ENCODE measurements at places on chromosomes 5 and 9. TPM values are rescaled to one million over a fixed set of nuclear protein-coding genes. Genes with fewer than 3 reads are reported as not detected.

- DNase-seq, result no peak
These were observed 448.3 kb downstream of the NTRK2 start for GRCh38 chr9:85117831-85118230.

- peak; percentile 90 for DNase-seq
These were observed 10.7 kb downstream of the GSN start for GRCh38 chr9:121278477-121279261.

GRCh38 chr9:89793124-89793495 is 188.3 kb downstream of the GADD45G start:
- DNase-seq, result no peak

GRCh38 chr5:108675736-108676135 is 72.0 kb upstream of the FER start:
- DNase-seq, result no peak

PCDHGB2 gene
- 6.7 TPM for total RNA-seq

CAMK4 gene
- 0.67 TPM for total RNA-seq

DNA sequence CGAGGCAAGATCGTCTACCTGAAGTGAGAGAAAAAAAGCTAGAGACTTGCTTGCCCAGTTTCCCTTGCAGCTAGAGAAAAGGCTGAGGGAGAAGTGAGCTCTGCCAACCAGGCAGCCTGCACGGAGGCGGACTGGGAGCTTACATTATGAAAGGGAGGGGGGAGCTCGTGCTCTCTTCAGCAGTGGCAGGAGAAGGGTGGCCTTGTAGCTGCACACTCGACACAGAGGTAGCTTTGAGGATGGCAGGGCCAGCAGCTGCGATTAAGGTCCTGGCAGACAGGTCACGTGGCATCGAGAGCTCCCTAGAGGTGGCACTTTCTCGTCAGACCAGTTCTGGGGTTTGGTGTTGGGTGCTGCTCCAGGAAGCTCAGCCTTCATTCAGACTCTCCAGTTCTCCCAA is 26.7 kb downstream of the APBA1 start:
- no peak for DNase-seq

SPINK4 gene
- not detected for total RNA-seq

DNA sequence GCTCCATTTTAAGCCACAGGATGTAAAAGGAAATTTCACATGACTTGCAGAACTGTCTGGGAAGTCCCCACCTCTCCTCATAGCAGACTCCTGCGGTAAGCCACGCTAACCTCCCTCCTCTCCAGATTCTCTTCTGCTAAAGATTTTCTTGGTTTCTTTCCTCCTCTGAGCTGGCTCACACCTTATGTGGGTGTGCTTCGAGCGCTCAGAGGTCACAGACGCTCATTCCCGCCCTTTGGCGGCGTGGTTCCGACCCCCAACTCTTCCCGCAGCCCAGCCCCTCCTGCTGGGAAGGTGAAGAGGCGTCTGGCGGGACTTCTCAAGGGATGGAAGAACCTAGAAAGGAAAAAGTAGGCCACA is 32.9 kb upstream of the CDK20 start:
- DNase-seq, result no peak

DNA sequence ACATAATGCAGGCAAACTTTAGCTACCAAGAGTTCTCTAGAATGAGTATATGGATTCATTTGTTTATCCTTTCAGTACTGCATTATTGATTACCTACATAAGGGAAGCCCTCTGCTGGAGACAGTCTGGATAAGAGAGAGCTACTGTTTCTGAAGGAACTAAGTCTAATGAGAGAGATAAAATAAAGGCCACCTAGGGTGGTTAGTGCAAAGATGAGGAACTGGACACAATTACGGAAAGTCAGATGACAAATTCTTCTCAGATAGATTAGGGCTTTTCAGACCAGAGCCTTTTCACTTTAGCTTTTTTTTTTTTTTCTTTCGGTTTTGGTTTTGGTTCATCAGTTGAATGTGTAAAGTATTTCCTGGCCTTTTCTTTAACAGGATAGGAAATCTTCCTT is 31.3 kb downstream of the ISOC1 start:
- no peak for DNase-seq

GRXCR2 gene
- 1.0 TPM for total RNA-seq

GRCh38 chr5:82156874-82157273 is 121.3 kb downstream of the RPS23 start:
- DNase-seq, result no peak

DNA sequence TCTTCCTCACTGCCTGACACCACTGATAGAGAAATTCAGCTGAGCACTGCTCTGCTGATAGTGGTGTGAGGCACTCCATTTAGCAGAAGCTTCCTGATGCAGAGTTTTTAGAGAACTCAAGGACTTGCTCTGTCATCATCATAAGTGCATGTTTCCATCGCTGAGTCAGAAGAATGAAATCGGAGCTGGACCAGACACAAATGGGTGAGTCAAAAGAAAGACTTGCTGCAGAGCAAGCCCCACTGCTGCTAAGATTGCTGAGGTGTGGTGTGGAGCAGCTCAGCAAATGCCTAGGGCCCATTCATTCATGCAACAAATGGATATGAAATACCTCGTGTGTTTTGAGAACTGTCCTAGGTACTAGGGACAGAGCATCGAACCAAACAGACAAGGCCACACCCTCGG is 410.2 kb upstream of the SLC30A5 start:
- no peak for DNase-seq

SMIM32 gene
- not detected for total RNA-seq

ZDHHC21 gene
- 8.0 TPM for total RNA-seq

GRCh38 chr5:149024477-149024876 is 38.4 kb downstream of the SH3TC2 start:
- DNase-seq, result no peak

DNA sequence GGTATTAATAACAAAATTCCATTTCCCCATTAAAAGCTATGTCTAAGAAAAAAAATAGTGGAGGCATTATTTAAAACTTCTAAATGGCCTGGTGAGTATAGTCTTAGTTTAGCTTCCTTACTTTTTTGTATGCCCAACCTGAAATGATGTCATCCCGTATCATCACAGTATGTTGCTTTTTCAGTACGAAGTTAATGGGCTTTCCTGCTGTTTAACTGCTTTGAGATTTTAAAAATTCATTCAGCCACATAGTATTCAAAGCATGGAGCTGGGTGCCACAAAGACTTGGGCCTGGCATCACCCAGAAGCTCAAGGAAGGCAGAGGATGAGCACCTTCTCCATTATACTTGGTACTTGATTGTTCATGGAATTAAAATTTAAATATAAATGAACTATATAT is 7.4 kb downstream of the F2RL2 start:
- DNase-seq, result no peak

DNA sequence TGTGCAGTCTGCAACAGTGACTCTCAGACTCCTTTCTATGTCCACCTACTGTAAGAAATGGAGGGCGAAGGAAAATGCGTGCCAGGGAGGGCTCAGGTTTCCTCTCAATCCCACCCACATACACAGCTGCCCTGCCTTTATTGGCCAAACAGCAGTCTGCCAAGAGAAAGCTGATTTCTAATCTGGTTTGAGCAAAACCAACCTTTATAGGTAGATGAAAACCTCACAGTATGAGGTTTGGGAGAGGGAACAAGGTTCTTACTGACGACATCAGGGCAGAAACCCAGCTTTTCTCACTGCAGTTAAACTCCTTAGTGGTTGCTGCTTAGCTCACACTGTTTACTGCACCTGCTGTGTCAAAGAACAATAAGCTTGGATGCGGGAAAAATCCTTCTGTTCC is 152.3 kb upstream of the KLF9 start:
- DNase-seq, result no peak

GRCh38 chr5:117207088-117207668 is 632.6 kb upstream of the SEMA6A start:
- no peak for DNase-seq

DNA sequence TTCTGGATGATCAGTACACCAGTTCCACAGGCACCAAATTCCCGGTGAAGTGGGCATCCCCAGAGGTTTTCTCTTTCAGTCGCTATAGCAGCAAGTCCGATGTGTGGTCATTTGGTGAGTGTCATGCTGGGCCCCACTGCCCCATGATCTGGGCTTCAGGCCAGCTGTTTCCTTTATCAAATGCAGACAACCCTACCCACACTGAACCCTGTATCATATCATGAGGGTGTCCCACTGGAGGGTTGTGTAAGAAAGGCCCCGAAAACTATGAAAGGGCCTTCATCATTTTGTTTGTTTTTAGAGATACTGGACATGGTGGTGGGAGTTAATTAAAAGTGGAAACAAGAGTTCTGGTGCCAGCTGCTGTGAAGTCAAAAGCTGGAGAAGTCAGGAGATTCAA is 20.0 kb upstream of the CYFIP2 start:
- DNase-seq, result no peak

DNA sequence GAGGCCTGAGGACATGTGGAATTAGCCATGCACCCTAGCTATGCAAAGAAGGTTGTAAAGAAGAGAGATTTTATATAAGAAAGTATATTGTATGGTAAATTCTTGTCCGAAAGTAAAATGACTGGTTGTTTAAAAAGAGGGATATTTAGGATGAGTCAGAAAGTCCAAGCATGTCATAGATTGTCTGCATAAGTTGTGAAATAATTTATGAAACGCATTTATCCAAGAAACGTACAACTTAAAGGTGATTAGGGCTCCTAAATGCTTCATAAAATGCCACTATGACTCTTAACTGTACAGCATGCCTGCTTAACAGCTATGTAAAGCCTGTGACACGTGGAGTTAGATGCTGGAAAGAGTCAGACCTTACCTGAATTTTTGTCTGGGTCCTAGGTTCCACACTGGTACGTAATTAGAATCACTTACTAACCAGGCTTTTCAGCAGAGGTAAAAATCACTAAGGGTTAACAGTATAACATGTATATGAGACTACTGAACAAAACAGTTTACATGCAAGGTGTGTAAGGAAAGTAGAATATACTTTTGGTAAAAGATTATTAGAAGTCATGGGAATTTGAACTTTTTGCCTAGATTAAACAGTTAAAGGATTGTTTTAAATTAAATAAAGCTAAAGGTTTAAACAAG is 37.0 kb upstream of the ARL15 start:
- no peak for DNase-seq

SYNPO gene
- total RNA-seq, result 369 TPM

CCDC152 gene
- total RNA-seq, result 1.4 TPM

GRCh38 chr9:76219560-76220151 is 174.6 kb downstream of the RFK start:
- no peak for DNase-seq

CCDC192 gene
- total RNA-seq, result not detected

PCDHA8 gene
- total RNA-seq, result not detected

CEP72 gene
- 1.0 TPM for total RNA-seq

ELAVL2 gene
- total RNA-seq, result 0.24 TPM

DNA sequence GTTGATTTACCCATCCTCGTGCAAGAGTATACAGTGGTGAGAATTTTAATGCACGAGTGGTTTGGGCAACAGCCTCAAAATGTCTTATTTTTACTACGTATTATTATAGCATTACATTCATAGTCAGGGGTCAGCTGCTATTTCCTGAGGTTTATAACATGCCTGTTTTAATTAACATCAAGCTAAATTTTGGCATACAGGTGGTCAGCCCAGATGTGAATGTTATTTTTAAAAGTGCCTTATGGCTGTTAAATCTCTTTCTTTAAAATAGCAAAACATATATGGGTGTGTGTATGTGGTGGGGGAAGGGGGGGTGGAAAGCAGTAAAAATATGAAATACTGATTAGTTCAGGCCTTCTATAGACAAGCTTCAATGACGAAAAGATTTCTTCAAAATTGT is 424.5 kb upstream of the CLINT1 start:
- DNase-seq, result no peak

DNA sequence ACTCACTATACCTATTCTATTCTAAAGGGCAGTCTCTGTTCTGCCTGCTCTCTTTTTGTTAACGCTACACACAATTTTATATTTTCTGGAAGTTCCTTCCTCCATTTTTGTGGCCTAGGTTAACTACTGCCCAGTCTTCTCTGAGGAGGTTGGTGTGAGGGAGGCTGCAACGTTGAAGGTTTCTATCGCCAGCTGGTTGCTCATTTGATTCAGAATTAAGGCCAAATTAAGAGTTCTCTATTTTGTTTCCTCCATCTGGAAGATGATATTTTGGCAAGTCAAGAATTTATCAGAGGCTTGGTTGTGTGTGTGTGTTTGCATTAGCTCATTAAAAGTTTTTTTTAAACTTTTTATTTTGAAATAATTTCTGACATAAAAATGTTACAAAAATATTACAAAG is 175.1 kb downstream of the ARHGAP26 start:
- DNase-seq, result no peak

STRBP gene
- total RNA-seq, result 10.0 TPM

DNA sequence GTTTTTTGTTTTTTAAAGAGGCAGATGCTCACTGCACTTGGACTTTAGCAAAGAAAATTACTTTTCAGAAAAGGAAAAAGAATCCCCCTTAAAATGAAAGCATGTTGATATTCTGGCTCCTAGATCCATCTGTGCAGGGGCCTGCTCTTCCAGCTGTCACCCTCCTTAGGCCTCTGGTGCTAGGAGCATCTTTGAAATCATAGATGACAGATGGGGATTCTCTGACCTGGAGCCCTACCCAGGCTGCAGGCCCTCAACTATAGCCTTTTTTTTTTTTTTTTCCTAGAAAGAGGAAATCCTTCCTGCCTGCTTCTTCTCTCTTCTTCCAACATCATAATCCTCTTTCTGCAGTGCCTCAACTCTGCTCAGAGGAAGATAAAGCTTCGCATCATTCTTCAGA is 16.3 kb upstream of the DCP2 start:
- DNase-seq, result no peak

- no peak for DNase-seq
These were observed 78.4 kb upstream of the ATP10B start for GRCh38 chr5:160930406-160930805.

GRCh38 chr5:112732131-112732530 is 5.6 kb upstream of the APC start:
- no peak for DNase-seq

GRCh38 chr5:127446626-127447025 is 70.8 kb upstream of the PRRC1 start:
- DNase-seq, result no peak

DNA sequence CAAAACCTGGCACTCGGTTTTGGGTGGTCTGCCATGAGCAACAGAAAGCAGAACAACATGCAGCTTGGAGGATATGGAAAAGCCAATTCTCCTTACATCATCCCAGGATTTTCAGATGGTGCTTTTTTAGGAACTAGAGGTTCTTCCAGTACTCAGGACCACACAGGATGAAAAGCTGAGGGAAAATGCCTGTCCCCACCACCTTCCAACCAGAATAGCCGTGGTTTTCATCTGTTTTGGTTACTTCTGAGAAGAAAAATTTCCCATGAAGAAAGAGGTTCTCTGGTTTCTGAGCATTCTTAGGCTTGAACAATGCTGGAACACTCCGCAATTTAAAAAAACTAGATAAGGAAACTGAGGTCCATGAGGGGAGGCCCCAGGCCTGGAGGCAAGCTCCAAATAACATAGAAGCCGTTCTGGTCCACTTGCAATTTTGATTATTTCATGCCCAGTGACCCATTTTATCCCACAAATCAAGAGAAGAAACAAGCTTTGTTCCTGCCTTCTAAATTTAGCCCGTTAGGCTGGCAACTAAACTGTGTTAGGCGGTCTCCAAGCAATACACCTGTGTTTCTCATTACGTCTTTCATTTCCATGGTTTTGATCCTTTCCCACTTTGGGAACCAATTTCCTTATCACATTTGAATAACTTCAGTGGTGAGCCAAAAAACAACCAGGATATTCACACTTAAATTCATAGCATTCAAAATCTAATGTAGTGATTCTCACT is 79.2 kb upstream of the SPIN1 start:
- no peak for DNase-seq

- DNase-seq, result no peak
These were observed 43.5 kb downstream of the PTPDC1 start for GRCh38 chr9:94127806-94128205.

SLC2A6 gene
- total RNA-seq, result 4.3 TPM

GRCh38 chr9:129320575-129321285 is 142.7 kb upstream of the IER5L start:
- peak; percentile 80 for DNase-seq

Measured in right atrium auricular region (tissue), 2 donors.